Psoas muscle (tissue), 8 donors: ENCODE measurements at places on chromosomes 1 and 21. TPM values are rescaled to one million over a fixed set of nuclear protein-coding genes. Genes with fewer than 3 reads are reported as not detected.

DNA sequence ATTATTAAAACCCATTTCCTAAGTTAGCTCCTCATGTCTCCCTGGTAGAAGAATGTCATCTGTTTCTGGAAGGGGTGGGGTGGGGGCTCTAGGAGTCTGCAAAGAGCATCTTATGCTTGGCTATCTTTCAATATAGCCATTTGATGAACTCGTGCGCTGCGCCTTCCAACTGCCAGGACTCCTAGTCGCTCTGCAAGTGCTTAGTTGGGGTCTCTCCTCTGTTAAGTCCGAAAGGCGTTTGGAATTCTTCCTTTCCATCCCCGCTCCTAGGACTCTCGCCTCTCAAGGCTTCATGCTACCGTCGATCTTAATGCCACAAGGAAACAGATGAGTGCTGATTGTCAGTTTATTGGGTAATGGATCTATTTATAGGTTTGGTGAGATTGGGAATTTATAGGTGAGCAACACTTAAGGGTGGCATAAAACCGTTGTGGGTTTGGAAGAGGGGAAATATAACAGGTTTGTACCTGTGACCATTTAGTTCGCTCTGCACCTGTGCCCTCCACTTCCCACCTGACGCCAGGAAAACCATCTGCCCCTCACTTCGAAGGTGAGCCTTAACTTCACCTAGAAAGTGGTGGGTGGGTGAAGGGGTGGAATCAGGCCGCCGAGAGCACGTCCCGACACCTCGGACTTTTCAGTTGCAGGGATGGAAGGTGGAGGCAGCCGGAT is 1.1 kb downstream of the KCNH1 start:
- peaks cover 7% of the 10 kb centered on the region for H3K27me3 ChIP-seq
- no peaks in the 10 kb centered on the region for H3K36me3 ChIP-seq
- peak overlapping the region; percentile 60 for H3K4me3 ChIP-seq
- DNase-seq, result no peak

DNA sequence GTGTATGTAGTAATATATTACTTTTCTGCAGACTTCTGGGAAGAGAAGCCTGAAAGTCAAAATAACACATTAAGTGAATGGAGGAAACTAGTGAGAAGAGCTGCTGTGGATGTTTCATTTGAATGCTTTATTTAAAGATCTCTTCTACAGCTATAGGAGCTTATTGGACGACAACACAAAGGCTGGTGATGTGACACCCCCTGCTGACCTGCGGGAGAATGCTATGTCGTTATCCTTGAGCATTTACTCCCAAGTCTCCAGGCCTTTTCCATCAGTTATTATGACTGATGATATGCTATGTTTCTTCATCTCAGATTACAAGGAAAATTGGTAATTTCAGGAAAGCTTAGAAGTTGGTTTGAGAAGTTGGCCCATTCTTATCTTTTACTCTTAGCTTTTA is 22.3 kb upstream of the PLA2G4A start:
- DNase-seq, result no peak
- H3K27me3 ChIP-seq, result no peaks in the 10 kb centered on the region
- H3K4me3 ChIP-seq, result no peak overlapping the region
- H3K4me1 ChIP-seq, result no peaks in the 10 kb centered on the region
- H3K27ac ChIP-seq, result no peak overlapping the region

- no peak overlapping the region for H3K27ac ChIP-seq
- no peak for DNase-seq
- no peaks in the 10 kb centered on the region for H3K4me1 ChIP-seq
- H3K36me3 ChIP-seq, result no peaks in the 10 kb centered on the region
- H3K4me3 ChIP-seq, result no peak overlapping the region
Observed at GRCh38 chr1:197269053-197269452, 1.0 kb downstream of the CRB1 start.

DNA sequence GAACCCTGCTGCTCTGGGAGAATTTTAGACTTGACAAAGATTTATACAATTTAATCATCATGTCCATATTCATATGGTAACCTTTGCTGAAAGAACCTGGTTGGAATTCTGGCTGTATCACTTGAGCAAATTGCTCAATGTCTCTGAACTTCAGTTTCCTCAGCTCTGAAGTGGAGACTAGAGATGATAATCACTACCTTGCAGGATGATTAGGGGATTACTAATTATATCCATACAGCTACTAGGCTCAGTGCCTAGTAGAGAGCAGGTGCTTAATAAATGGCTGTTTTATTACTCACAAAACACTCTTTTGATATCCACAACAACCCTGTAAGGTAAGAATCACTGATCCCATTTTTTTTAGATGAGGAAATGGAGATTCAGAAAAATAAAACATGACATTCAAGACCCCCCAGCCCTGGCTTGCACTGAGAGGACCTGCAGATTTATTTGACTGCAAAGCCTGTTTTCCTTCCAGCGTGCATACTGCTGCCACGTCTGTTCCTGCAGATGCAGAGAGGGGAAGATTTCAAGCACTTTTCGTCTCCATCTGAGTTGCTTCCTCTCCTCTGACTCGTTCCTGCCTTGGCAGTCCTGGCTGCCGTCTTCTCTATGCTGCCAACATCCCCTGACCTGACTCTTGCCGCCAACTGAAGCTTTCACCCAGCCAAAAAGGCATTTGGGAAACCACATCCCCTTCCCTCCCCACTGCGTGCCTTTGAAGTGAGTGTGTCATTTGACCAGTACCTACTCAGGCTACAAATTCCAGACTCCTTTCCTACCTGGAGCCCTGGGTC is 203.0 kb downstream of the PLPP3 start:
- peak overlapping the region; percentile 86 for H3K27ac ChIP-seq
- H3K27me3 ChIP-seq, result no peaks in the 10 kb centered on the region
- peak; percentile 71 for DNase-seq
- no peaks in the 10 kb centered on the region for H3K36me3 ChIP-seq

DNA sequence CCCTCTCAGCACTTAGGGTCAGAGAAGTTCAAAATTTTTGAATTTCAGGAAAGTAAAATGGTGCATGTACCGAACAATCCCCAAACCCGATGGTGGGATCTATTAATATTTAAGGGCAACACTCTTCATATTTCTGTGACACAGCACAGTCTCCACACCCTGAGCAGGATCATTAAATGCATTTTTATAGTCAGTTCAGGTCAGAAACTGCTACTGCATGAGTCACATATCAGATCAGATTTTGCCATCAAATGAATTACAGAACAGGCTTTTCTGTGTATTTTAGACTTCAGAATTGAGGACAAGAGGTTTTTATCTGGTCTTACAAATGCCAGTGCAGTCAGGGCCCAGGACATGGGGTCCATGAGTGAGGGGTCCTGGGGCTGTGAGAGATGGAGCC is 79.2 kb downstream of the RIPK4 start:
- H3K27ac ChIP-seq, result no peak overlapping the region
- H3K4me1 ChIP-seq, result no peaks in the 10 kb centered on the region
- H3K36me3 ChIP-seq, result no peaks in the 10 kb centered on the region
- no peak overlapping the region for H3K4me3 ChIP-seq
- H3K27me3 ChIP-seq, result peaks cover 11% of the 10 kb centered on the region

- no peaks in the 10 kb centered on the region for H3K27me3 ChIP-seq
- H3K36me3 ChIP-seq, result peaks cover 29% of the 10 kb centered on the region
- no peak overlapping the region for H3K27ac ChIP-seq
- no peak overlapping the region for H3K4me3 ChIP-seq
- peaks cover 10% of the 10 kb centered on the region for H3K4me1 ChIP-seq
Observed at GRCh38 chr1:22105611-22106207, 37.2 kb downstream of the WNT4 start.

DNA sequence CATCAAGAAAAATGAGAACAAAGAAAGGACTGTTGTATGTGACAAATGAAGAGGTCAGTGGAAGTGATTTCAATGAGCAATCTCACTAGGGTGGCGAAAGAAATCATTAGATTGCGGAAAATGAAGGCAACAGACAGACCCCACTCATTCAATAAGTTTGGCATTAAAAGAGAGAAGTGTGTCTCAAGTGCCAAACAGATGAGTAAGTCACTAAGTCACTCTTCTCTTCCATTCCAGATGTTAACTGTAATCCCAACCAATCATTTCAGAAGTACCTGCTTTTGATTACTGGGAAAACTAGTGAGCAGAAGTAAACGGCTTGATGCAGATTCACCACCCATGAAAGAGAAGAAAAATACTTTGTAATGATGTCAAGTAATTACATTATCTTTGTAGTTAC is 144.3 kb upstream of the PRMT6 start:
- no peak for DNase-seq
- H3K4me1 ChIP-seq, result no peaks in the 10 kb centered on the region
- no peak overlapping the region for H3K4me3 ChIP-seq
- H3K27me3 ChIP-seq, result no peaks in the 10 kb centered on the region
- H3K27ac ChIP-seq, result no peak overlapping the region
- H3K36me3 ChIP-seq, result no peaks in the 10 kb centered on the region

- DNase-seq, result no peak
- no peaks in the 10 kb centered on the region for H3K36me3 ChIP-seq
- no peaks in the 10 kb centered on the region for H3K27me3 ChIP-seq
- no peak overlapping the region for H3K27ac ChIP-seq
- no peak overlapping the region for H3K4me3 ChIP-seq
Observed at GRCh38 chr1:57832612-57833011, 408.8 kb upstream of the DAB1 start.

DNA sequence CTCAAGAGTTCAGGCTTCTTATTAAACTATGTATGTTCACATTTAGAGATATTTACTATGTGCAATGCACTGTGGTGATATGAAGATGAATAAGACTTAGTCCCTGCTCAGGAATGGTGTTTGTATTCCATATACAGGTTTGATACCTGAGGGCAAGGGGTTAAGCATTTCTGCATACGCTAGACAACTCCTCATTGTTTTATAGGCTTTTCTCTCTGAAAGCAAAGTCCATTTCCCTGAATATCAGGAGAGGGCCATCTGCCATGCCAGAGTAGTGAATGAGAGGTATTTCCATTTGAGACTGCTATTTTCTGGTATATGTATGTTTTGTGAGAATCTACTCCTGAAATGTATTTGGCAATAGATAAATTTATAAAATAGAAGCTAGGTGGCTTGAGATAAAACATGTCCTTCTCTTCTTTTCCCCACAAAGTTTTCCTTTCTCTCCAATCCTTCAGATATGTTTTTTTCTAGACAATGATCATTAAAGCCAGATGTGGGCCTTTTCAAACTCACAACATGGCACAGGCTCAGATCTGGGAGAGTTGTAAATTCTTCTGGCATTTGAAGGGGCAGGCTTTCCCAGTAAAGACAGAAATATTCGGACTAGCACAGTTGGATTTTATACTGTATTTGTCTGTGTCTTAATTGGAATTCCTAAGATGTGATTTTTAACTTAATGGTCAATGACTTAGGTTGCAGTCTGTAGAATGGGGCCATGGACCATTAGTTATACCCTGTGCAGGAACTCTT is 73.3 kb upstream of the WDR26 start:
- H3K36me3 ChIP-seq, result no peaks in the 10 kb centered on the region
- H3K4me3 ChIP-seq, result no peak overlapping the region
- no peak for DNase-seq
- H3K27ac ChIP-seq, result no peak overlapping the region

- H3K4me1 ChIP-seq, result peaks cover 18% of the 10 kb centered on the region
- H3K27me3 ChIP-seq, result no peaks in the 10 kb centered on the region
- no peak overlapping the region for H3K4me3 ChIP-seq
- H3K36me3 ChIP-seq, result peaks cover 36% of the 10 kb centered on the region
Observed at GRCh38 chr1:214403431-214403830, 122.5 kb downstream of the SMYD2 start.

MAP10 gene
- 1.3 TPM for total RNA-seq

VSIG8 gene
- not detected for total RNA-seq

OPTC gene
- total RNA-seq, result not detected

- H3K27ac ChIP-seq, result no peak overlapping the region
- no peak for DNase-seq
- no peaks in the 10 kb centered on the region for H3K27me3 ChIP-seq
- H3K36me3 ChIP-seq, result no peaks in the 10 kb centered on the region
- no peak overlapping the region for H3K4me3 ChIP-seq
Observed at GRCh38 chr21:38798481-38798882, 7.2 kb upstream of the ETS2 start.

DNA sequence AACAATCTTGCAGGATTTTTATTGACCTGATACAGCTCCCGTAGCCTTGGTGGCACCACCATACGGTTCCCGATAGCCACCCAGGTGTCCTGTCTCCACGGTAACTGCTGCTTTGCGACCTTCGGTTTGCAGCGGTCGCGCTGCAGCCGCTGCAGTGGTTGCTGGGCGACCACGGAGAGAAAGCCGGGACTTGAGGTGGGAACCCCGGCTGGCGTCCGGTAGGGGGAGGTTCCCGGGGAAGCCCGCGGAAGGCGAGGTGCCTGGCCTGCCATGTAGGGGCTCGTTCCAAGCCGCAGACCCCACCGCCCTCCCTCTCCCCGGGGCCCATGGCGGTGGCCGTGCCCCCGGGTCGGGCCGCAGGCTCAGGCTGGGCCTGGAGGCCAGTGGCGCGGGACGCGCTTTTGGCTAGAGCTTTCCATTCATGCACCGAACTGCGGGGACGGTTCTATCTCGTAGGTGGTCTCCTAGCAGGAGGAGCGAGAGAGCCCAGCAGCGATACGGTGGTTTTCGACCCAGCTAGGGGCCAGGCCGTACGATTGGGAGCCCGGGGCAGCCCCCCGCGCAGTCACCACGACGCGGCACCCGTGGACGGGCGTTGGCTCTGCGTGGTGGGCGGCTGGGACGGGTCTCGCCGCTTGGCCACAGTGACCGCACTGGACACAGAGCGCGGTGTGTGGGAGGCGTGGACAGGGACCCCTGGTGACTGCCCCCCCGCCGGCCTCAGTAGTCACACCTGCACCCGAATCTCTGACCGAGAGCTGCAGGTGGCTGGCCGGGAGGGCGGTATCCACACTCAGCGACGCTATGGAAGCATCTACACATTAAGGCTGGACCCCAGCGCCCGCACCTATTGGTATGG is at the start of gene KLHDC9:
TSS of gene KLHDC9 (plus strand) at position 152 of the 859 bp plus-strand sequence. CDS start at position 327, 175 bp downstream.
- H3K27me3 ChIP-seq, result no peaks in the 10 kb centered on the region
- peak; percentile 66 for DNase-seq
- peaks cover 36% of the 10 kb centered on the region for H3K36me3 ChIP-seq
- peaks cover 7% of the 10 kb centered on the region for H3K4me1 ChIP-seq
- H3K27ac ChIP-seq, result peak within 1 kb of the TSS; percentile 58

- no peak overlapping the region for H3K4me3 ChIP-seq
- no peaks in the 10 kb centered on the region for H3K4me1 ChIP-seq
- no peaks in the 10 kb centered on the region for H3K27me3 ChIP-seq
- DNase-seq, result no peak
- no peak overlapping the region for H3K27ac ChIP-seq
- no peaks in the 10 kb centered on the region for H3K36me3 ChIP-seq
Observed at GRCh38 chr1:31872658-31873636, 57.1 kb upstream of the SPOCD1 start.

DNA sequence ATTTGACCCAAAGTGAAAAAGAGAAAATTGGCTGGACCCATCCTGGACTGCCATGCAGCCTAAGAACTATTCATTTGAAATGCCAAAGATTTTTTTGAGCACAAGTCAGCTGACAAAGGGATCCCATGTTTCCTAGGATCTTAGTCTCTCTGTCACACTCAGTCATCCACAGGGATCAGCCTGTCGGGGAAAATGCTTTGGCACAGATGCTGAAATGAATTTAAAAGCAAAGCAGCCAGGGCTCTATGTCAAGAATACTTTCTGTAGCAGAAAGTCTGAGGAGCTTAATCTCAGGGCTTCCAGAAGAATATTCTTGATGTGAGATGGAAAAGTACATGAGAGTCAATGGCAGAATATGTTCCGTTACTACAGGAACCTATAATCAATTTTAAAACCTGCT is 1900.8 kb downstream of the MRPL39 start:
- no peaks in the 10 kb centered on the region for H3K4me1 ChIP-seq
- H3K4me3 ChIP-seq, result no peak overlapping the region
- no peak overlapping the region for H3K27ac ChIP-seq
- H3K36me3 ChIP-seq, result no peaks in the 10 kb centered on the region

AMPD1 gene
- 289 TPM for total RNA-seq

- H3K4me3 ChIP-seq, result no peak overlapping the region
- peaks cover 7% of the 10 kb centered on the region for H3K27me3 ChIP-seq
- no peaks in the 10 kb centered on the region for H3K4me1 ChIP-seq
- DNase-seq, result no peak
- no peak overlapping the region for H3K27ac ChIP-seq
- H3K36me3 ChIP-seq, result no peaks in the 10 kb centered on the region
Observed at GRCh38 chr21:44734841-44735240, 23.5 kb upstream of the TSPEAR start.
